Uterus (tissue), 4 donors: ENCODE measurements at places on chromosomes 2 and 18. TPM values are rescaled to one million over a fixed set of nuclear protein-coding genes. Genes with fewer than 3 reads are reported as not detected.

- no peaks in the 10 kb centered on the region for H3K4me1 ChIP-seq
- no peak overlapping the region for H3K4me3 ChIP-seq
- H3K27me3 ChIP-seq: no peaks in the 10 kb centered on the region
- H3K36me3 ChIP-seq: no peaks in the 10 kb centered on the region
Measured at GRCh38 chr2:168907940-168908662, 7.0 kb downstream of the G6PC2 start.

CFC1 gene
- total RNA-seq: not detected

- H3K4me1 ChIP-seq: no peaks in the 10 kb centered on the region
- no peak for DNase-seq
- no peak overlapping the region for H3K4me3 ChIP-seq
- no peaks in the 10 kb centered on the region for H3K36me3 ChIP-seq
- no peak overlapping the region for H3K27ac ChIP-seq
Measured at GRCh38 chr2:141271346-141271745, 859.5 kb downstream of the LRP1B start.

GRCh38 chr2:234211797-234212196, 161.3 kb downstream of the SPP2 start:
- H3K4me1 ChIP-seq: no peaks in the 10 kb centered on the region
- H3K27me3 ChIP-seq: no peaks in the 10 kb centered on the region
- no peak overlapping the region for H3K27ac ChIP-seq

DNA sequence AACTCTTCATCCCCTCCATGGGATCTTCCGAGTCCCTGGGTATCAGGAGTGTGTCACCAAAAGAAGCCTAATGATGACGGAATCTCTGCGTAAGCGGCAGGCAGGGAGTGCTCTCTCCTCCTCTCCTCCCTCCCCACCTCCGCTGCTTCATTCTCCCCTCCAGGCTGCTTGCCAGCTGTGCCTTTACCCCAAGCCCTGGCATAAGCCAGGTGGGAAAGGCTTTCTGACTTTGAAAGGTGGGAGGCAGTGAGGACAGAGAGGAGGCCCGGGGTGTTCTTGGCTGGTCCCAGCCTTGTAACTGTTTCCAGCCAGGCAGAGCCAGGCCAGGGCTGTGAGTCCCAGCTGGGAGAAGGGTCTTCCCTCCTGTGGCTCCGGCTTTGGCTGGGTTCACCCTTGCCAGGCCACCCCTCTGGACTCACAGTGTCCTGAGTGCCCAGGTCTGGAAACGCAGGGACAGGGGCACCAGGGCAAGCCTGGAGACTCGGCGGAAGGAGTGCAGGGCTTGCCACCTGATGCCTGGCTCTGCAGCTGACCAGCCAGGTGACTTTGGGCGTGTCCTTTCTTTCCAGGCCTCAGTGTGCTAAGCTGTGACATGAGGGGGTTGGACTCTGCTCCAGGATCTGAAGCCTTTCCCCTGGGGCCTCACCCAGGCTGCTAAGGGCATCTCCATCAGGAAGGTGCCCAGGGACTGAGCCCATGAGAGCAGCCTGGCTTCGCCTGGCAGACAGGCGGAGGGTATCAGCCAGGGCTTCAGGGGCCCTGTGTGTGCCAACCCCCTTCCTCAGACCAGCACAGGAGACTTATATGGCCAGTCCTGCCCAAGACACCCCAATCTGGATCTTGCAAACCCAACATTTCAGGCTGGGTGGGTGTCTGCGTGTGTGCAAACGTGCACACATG, 32.7 kb upstream of the HPCAL1 start:
- no peaks in the 10 kb centered on the region for H3K27me3 ChIP-seq
- H3K4me1 ChIP-seq: no peaks in the 10 kb centered on the region
- H3K27ac ChIP-seq: no peak overlapping the region

GRCh38 chr2:109489296-109489695, 124.5 kb downstream of the SEPTIN10 start:
- H3K27me3 ChIP-seq: no peaks in the 10 kb centered on the region
- no peaks in the 10 kb centered on the region for H3K36me3 ChIP-seq
- no peak for DNase-seq
- H3K27ac ChIP-seq: no peak overlapping the region
- H3K4me3 ChIP-seq: no peak overlapping the region

- H3K36me3 ChIP-seq: no peaks in the 10 kb centered on the region
- peak; percentile 58 for DNase-seq
- H3K4me1 ChIP-seq: peaks cover 11% of the 10 kb centered on the region
- peak overlapping the region; percentile 71 for H3K27ac ChIP-seq
- H3K27me3 ChIP-seq: no peaks in the 10 kb centered on the region
- no peak overlapping the region for H3K4me3 ChIP-seq
Measured at GRCh38 chr2:41947701-41948396, 100.0 kb upstream of the PKDCC start.
